Activated T-helper 1 cell treated with anti-CD3 and anti-CD28 coated beads, Interleukin-2, amount 50 U/mL, for 16 hours (primary cell): ENCODE measurements at places on chromosomes 2 and 18.

DNA sequence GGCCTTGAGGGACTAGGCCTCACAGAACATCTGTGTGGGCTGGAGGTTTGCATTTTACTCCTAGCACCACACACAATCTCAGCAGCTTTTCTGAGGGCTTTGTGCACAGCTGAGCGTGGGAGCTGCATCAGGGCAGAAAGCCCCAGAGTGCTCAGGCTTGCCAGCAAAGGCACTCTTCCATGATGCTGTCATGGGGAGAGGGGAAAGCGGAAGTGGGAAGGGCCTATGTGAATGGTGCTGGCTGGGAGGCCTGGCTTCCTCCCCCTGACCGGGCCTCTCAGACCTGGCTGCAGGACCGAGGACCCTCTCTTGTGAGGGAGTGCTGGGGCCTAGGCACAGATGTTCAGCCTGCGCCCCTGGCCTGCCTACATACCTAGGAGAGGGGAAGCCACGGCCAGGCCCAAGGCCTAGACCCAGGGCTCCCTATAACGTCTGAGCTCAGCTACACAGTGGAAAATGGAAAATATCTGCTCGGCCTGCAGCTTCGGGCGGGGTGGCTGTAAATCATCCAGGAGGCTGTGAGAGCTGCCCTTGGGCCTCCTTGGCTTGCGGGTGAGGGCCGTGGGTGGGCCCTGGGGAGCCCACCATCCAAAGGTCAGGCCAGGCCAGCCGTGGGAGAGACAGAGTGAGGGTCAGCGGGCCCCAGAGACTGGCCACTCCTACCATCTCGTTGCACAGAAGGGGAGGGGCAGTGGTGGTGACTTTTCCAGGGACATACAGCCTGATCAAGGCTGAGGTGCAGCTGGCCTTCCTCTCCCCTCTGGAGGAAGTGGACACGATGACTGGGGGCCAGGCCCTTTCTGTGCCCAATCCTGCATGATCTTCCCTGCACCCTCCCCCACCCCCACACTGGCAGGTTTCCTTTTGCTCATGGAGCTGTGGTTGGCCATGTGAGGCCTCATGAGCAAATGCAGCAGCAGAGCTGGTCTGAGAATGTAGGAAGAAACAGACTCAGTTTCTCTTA, 22.8 kb downstream of the GLI2 start:
- no peak for DNase-seq

GRCh38 chr2:189291460-189291859, 111.9 kb upstream of the COL5A2 start:
- no peak for DNase-seq

DNA sequence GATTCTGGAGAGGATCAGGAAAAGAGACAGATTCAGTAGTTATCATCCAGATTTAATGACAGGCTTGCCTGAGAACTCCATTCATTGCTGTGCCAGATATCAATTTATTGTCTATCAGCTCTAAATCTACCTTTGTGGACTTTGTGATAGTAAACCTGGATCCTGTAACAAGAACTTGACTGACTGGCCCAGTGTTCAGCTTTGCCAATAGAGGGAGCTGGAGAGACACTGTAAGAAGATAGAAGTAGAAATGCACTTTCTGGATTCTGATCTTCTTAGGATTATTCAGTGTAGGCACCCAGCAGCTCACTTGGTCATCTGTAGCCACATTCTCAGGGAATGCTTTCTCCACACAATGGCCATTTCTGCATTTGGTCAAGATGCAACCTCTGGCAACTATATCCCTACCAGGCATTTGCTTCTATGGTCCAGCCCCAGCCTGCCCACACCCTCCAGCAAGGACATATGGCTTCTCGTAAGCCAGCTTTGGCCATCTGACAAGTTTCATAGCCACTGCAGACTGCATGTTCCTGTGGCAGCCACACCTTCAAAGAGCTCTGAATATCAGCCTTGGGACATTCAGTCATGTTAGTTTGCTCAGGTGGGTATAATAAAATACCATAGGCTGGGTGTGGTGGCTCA, 6.1 kb upstream of the SERPINB8 start:
- DNase-seq: no peak

- no peak for DNase-seq
Measured at GRCh38 chr2:10186868-10187535, 64.5 kb downstream of the RRM2 start.

DNA sequence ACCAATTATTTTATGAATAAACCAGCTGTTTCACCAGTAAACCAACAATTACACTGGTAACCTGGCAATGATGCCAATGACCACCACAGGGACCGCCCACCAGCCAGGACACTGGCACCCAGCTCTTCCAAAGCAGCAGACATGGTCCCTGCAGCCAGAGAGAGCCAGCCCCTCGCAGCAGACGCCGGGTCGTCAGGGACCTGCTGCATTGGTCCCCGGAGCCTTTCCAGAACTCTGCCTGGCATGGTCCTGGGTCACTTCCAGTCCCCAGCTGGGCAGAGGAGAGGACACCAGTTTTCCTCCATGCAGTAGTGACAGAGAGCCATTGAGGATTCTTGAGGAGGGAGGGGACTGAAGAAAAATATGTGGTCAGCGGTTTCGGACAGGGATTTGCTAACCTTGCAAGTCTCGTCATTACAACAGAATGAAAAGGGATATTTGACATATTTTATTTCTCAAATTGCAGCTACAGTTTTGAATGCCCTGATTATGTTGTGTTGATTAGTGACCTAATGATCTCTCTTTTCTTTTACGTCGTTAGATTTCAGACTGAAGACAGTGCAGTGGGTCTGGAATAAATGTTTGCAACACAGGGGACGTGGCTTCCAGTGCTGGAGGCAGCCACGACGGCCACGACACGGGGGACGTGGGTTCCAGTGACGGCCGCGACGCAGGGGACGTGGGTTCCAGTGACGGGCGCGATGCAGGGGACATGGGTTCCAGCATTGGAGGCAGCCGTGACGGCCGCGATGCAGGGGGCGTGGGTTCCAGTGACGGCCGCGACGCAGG, 154.5 kb downstream of the TPO start:
- no peak for DNase-seq

DNA sequence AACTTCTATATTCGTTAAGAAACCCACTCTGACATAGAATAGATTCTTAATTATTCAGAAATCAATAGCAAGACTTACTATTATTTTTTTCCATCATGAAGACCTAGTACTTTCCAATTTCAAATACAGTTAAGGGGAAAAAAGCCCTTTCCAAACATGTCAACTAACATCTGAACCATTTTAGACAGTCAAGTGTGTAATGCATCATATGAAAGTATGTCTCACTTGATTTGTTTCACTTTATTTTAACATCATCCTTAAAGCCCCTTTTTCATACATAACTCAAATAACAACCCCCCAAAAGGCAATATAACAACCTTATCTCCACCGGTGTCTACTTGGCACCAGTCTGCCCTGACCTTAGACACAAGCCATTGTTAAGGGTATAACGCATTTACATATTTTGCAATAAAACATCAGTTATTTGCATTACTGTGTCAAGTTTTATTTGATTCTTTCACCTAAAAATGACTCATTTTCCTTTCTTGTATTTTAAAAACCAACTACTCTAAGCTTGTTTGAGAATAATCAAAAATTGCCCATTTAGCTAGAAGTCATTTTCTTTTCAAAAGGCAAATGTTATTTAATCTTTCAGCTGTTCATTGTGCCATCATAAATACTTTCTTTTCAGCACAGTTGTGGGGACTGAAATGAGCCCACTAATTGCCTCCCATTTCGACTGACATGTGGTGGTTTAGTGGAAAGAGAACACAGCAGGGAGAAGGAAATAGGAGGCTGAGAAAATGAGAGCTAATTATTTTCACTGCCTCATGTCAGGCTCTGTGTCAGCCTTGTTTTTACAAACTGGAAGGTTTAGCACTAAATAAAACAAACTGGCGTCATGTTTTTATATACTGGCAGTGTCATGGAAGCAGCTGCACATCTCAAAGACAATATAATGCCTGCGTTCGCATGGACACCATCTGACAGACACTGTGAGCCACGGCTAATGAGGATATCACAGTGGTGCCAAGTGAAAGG, 104.7 kb upstream of the CDCA7 start:
- no peak for DNase-seq
